Anterior cingulate cortex (tissue), 58 donors: ENCODE measurements at places on chromosomes 1 and 21.

GRCh38 chr21:39518847-39519210 is 67.1 kb downstream of the SH3BGR start:
- DNase-seq, result no peak

GRCh38 chr1:156863631-156864030 is 3.0 kb downstream of the NTRK1 start:
- DNase-seq, result no peak

- DNase-seq, result no peak
These were observed 1282.6 kb downstream of the NCAM2 start for GRCh38 chr21:22280851-22281250.

GRCh38 chr1:156420205-156421061 is 51.4 kb downstream of the RHBG start:
- DNase-seq, result no peak

- no peak for DNase-seq
These were observed 38.1 kb downstream of the GNPAT start for GRCh38 chr1:231279081-231279480.

DNA sequence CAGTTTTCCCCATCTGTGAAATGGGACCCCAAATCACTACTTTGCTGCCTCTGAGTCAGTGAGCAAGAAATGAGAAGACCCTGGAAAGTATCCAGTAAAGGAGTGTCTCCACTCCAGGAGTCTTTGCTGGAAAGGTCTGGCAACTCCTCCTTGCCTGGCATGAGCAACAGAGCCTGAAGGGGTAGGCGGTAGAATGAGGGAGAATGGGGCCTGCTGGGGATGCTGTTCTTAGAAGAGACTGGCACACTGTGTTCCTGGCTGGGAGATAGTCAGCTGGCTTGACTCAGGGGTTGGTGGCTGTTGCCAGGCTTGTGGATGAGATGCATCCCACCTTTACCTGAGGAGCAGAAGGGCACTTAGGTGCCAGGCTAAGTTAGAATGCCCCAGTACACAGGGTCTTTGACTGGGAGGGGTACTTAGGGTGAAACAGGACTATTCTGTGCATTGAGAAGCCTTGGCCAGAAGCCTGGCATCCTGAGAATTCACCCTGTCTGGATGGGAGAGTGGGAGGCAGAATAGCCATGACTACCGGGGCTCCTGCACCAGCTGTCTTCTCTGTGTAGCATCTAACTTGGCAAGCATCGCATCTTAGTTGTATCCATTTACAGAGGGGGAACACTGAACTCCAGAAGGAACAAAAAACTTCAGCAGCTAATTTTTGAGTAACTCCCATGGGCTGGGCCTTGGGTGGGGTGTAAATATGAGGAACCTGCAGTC is 2.5 kb downstream of the MFSD2A start:
- peak; percentile 78 for DNase-seq

- no peak for DNase-seq
These were observed 17.3 kb downstream of the PDC start for GRCh38 chr1:186443638-186444037.

DNA sequence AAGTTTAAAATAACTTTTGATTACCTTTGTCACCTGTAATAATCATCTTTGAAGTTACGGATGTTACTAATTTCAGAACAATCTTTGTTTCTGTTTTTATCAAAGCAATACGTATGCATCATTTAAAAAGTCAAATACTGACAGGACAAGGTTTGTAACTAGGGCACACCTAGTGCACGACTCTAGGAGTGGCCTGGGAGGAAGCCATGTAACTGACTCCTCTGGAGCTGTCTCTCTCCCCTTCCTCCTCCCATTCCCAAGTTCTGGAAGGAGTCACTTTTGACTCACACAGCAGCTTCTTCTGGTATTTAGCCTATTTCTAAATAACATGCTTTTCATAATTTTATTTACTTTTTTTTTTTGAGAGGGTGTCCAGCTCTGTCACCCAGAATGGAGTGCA is 11.8 kb upstream of the RAP1GAP start:
- DNase-seq, result no peak

- no peak for DNase-seq
These were observed 14.0 kb downstream of the KDF1 start for GRCh38 chr1:26946270-26946669.

DNA sequence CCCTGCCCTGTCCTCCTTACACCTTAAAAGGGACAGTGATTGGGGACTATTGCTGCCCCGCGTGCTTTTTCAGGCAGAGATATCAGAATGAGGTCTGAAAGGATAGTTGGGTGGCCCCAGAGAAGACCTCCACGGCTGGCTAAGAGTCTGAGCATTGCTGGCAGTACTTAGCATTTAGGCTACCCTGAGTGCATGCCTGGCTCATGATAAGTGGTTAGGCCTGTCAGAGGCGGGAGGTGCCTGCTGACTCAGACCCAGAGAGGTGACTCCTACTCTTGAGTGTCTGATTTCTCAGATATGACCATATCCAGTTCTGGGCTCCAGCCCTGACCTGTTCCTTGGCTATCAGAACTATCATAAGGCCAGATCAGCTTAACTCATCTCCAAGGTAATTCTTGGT is 213.7 kb downstream of the PBX1 start:
- DNase-seq, result no peak

GRCh38 chr1:174060090-174060489 is 37.9 kb upstream of the RC3H1 start:
- DNase-seq, result no peak

- no peak for DNase-seq
These were observed 80.0 kb downstream of the NDUFS5 start for GRCh38 chr1:39105841-39106765.

DNA sequence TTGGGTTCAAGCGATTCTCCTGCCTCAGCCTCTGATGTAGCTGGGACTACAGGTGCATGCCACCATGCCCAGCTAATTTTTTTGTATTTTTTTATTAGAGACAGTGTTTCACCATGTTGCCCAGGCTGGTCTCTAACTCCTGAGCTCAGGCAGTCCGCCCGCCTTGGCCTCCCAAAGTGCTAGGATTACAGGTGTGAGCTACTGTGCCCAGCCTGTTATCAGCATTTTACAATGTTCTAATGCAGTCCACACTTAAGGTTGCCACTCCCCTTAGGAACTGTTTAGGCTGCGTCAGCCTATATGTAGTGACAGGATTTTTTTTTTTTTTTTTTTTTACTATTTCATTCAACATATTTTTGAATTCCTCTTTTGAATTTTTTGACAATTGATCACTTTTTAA is 30.2 kb downstream of the AGPAT3 start:
- DNase-seq, result no peak

- no peak for DNase-seq
These were observed 221.4 kb downstream of the PTPRU start for GRCh38 chr1:29457496-29458368.

GRCh38 chr1:104406728-104407127 is 657.0 kb downstream of the AMY1C start:
- no peak for DNase-seq

DNA sequence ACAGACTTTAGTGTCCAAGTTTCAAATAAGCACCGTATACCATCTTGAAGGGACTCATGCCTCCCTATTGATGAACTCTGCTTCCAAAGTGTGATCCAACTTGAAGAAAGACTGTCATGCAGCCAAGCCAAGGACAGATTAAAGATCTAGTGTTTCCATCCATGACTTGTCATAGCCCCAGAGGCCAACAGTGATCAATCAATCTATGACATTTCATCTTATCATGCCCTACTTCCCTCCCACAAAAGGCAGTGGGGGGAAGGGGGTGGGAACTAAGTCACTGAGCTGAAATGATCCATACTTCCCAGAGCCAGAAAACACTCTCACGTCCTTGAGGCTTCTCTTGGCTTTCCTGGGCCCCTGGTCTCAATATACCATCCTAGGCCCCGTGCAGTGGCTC is 4.0 kb downstream of the SERPINC1 start:
- no peak for DNase-seq

DNA sequence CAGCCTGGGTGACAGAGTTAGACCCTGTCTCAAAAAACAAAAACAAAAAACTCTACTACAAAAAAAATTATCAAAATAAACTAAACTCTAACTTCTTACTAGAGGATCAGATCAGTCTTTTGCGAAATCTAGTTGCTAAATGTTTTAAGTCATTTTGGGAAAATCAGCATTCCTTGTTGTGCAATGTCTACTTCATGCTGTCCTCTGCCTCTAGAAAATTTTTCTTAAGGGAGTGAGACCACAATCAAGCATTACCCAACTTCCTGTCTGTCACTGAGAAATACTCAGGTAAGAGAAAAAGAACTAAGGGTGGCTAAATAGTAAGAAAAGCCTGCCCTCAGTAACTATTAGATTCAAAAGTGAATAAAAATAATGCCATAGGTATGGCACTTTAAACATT is 67.2 kb upstream of the FOXD3 start:
- DNase-seq, result no peak

- no peak for DNase-seq
These were observed 39.9 kb downstream of the SPATA46 start for GRCh38 chr1:162336621-162337285.

GRCh38 chr21:34900376-34900775 is 148.7 kb downstream of the RUNX1 start:
- DNase-seq, result no peak

GRCh38 chr1:246907472-246907871 is 24.3 kb downstream of the AHCTF1 start:
- DNase-seq, result no peak

GRCh38 chr1:197811769-197812168 is 36.5 kb upstream of the DENND1B start:
- DNase-seq, result no peak

GRCh38 chr1:44803312-44804095 is 3.3 kb downstream of the PLK3 start:
- DNase-seq, result no peak

- no peak for DNase-seq
These were observed 108.0 kb downstream of the TAS1R2 start for GRCh38 chr1:18751425-18751824.

- no peak for DNase-seq
These were observed 64.2 kb upstream of the ERRFI1 start for GRCh38 chr1:8090241-8090702.

DNA sequence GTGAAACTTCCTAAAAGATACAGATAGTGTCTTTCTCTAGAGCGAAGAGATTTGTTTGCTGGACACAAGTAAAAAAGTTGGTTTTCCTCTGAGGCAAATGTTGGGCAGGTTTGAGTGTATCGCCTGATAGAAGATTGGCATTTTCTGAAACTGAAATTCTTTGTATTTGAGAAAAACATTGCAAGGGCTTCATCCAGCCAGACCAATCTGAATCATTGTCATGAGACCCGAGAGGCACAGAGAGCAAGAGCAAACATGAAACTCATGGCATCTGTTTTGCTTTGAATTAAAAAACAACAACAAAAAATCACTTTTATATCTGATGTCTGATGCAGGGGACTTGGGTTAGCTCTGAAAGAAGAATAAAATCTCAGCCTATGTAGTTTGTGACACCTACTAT is 379.3 kb upstream of the NCAM2 start:
- DNase-seq, result no peak

DNA sequence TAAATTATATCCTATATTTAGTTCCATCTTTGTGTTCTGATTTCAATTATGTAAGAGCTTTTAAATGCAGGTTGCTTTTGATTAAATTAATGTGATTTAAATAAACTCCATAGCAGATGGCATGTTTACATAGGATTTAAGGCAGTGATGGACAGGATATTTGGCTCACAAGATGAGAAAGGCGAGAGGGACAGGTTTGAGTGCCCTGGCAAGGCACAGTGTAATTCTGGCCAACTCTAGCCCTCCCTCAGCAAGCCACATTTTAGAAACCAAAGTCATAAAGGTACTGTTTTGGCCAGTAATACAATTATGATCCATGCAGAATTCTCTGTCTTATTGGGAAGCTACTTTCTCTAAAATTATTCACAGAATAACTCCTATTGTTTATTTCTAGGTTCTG is 50.6 kb upstream of the C1orf146 start:
- no peak for DNase-seq

GRCh38 chr1:215376544-215377264 is 190.4 kb upstream of the KCTD3 start:
- no peak for DNase-seq

DNA sequence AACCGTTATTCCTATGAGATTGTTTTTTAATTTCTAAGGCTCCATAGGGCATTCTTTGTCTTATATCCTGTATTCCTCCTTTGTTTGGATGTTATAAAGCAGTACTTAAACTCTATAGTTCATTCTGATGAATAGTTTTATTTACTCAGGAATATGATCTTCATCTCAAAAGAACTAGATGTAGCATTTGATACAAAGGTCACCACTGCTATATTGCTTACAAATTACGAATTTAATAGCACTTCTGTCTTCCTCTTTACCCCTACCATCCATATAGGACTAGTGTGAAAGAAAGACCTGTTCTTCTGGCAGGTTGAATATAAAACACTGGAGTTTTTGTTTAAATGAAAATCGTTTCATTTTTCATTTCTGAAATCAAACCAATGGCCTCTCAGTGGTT is 468.1 kb upstream of the CXADR start:
- no peak for DNase-seq

- DNase-seq, result no peak
These were observed 1585.7 kb downstream of the BRINP3 start for GRCh38 chr1:188891958-188892357.

DNA sequence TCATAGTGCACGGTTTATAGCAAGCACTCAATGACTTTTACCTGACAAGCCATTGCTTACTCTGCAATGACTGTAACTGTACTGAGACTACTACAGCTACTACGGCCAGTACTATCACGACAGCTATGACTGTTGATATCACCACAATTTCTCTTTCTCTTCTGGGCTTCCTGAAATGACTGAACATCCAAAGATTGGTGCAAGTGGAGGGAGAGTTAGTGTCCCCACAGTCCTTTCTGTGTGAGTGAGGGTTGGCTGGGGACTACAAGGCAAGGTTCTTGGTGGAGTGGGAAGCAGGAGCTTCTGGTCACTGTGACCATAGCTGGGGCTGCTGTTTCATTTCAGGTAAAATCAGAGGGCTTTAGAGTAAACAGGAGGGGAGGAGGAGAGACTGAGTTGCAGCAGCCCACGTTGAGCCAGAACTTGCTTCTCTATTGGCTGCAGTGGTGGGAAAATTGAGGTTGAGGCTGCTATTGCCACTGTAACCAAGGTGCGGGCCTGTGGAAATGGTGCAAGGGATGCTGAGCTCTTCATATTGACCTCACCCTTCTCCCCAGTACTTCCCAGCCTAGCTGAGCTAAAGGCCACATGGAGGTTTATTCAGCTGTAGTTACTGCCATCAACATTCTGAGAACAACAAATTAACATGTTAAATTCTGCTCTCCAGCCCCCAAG is 14.1 kb upstream of the IL10 start:
- DNase-seq, result no peak

DNA sequence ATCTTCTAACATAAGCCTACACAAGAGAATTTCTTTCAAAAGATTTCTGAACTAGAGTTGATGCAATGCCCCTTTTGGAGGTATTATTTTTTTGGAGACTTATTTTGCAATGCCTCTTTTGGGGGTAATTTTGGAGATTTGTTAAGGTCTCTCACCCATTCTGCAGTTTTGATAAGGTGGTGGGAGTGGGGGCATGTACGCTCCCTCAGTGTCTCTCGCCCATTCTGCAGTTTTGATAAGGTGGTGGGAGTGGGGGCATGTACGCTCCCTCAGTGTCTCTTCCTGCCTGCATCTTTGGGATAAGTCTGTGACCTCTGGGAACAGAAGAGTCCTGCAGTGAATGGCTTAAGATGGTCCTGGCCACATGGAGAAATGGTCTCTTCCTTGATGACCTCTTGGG is 312.2 kb downstream of the ZP4 start:
- no peak for DNase-seq

- DNase-seq, result no peak
These were observed 35.8 kb upstream of the TDRD10 start for GRCh38 chr1:154466206-154466605.
